Stimulated activated CD4-positive, alpha-beta T cell treated with anti-CD3 and anti-CD28 coated beads, Interleukin-1b, Interleukin-23, amount 100 ng/mL, for 4 hours (primary cell): ENCODE measurements at places on chromosomes 1 and 21.

DNA sequence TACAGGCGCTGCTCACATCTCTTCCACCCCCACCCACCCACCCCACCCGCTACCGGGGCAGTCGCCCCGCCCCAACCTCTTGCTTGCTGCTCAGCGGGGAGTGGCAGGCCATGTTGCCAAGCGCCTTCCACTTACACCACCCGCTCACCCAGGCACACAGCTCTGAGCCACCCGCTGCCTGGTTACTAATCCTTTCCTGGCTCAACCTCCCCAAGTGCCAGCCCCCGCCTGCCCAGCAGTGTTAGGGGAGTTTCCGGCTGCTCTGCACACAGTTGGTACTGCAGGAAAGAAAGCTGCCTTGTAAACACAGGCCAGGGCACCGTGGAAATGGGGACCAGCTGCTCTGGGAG, 56.2 kb downstream of the LACTBL1 start:
- no peak for DNase-seq

- DNase-seq = no peak
Observed at GRCh38 chr1:151418081-151418480, 18.7 kb downstream of the PSMB4 start.

DNA sequence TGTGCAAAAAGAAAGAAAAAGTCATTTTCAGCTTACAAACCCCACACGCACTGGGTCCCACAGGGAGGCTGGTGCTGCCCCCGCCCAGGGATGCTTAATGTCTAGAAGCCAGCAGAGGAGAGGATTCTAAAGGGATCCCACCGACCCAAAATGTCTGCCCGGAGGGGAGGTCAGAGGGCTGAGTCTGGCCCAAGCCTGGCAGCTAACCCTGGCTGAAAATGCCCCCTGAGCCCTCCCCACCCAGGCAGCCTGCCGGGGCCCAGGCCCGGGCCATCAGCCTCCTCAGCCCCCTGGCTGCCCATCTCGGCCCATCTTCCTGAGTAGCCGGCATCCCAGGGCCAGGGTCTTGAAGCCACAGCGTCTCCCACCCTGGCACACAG, 33.5 kb downstream of the ACOT7 start:
- no peak for DNase-seq

DNA sequence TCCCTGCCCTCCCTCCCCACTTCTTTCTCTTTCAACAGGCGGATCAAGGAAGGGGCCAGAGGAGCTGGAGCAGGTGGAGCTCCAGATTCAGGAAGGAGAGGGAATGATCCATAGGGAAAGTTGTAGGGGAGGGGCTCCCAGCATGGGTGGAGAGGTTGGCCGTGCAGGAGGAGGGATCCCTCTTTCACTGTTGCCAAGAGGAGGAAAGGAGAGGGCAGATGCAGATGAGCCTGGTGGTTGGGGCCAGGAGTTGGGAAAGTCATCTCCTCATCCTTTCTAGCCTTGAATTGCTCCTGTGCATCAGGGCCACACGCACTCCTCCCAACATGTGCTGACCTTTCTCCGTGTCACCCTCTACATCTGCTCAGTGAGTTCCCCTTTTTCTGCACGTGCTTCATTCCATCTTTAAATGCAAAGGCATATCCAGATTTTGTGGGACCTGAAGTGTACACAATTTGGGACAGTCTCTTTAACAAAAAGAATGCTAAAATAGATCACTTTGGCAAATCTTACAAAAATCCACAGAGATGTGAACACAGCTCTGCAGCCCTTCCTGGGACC, 32.4 kb downstream of the ZBTB18 start:
- DNase-seq = no peak

- DNase-seq = no peak
Observed at GRCh38 chr1:213986020-213986924, 1.5 kb upstream of the PROX1 start.

DNA sequence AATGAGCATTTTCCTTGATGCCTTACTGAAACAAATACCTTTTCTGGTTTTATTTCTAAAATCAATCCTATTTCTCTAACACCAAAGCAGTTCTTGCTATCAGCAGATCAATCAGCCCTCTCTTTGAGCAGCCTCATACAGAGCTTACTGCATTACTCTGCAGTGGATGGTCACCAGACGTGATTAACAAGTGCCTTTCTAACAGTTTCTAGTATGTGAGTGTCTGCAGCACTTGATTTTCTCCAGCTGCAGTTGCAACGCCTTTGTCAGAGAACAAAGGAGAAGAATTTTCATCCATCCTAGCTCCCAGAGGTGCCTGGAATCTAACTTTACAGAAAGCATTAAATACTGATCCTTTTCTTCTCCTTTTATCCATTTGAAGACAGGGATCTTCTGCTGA, 177.3 kb upstream of the SGIP1 start:
- no peak for DNase-seq
